Activated CD4-positive, alpha-beta T cell treated with anti-CD3 and anti-CD28 coated beads, Interleukin-2, amount 10 ng/mL, durations not matched to agents 7 days and 5 days (primary cell): ENCODE measurements at places on chromosomes 7 and 10. TPM values are rescaled to one million over a fixed set of nuclear protein-coding genes. Genes with fewer than 3 reads are reported as not detected.

- no peak overlapping the region for H3K4me3 ChIP-seq
- peaks cover 2% of the 10 kb centered on the region for H3K36me3 ChIP-seq
- no peak overlapping the region for H3K27ac ChIP-seq
- no peak for DNase-seq
- no peaks in the 10 kb centered on the region for H3K4me1 ChIP-seq
Measured at GRCh38 chr7:133776266-133776665, 350.9 kb upstream of the LRGUK start.

GRCh38 chr10:120392245-120392644 lies 64.8 kb upstream of the PLPP4 start:
- no peak overlapping the region for H3K4me3 ChIP-seq
- DNase-seq = no peak
- no peaks in the 10 kb centered on the region for H3K27me3 ChIP-seq

DNA sequence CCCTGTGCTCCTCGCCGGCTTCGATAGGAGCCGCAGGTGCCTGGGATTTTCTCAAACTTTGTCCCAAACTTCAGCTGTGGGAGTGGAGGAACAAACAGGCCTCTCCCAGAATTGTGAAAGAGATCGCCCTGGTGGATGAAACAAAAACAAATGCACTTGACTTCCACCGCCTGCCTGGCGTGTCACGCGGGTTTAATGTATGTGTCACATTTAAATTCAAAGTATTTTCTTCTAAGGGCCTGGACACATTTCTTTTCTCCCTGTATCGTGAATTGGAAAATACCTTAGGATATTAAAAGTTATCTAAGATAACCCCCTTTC lies 694 bp upstream of the WASL start:
- peaks cover 6% of the 10 kb centered on the region for H3K27me3 ChIP-seq
- peak overlapping the region; percentile 97 for H3K4me3 ChIP-seq
- H3K27ac ChIP-seq = peak overlapping the region; percentile 93

Gene AEBP1
- total RNA-seq = 4.8 TPM

Gene SPDYE2
- total RNA-seq = not detected
